ENCODE measurements at places on chromosomes 4 and X.

DNA sequence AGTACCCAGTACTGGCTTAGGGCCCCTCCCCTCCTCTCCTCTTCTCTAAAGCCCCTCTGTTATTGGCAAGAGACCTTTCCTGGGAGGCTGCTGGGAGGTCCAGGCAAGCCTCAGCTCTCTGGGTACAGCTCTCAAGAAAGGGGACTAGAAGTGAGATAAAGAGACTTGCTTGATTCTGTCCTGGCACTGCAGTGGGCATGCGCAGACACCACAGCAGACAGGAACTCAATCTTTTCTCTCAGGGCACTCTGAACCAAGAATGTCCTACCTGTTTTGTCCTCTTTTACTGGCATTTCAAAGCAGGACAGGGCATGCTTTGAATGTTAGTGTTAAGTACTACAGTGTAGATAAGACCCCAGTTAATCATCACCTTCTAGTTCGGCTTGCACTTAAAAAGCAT lies 74.9 kb downstream of the NYX start:
- DNase-seq: no peak

DNA sequence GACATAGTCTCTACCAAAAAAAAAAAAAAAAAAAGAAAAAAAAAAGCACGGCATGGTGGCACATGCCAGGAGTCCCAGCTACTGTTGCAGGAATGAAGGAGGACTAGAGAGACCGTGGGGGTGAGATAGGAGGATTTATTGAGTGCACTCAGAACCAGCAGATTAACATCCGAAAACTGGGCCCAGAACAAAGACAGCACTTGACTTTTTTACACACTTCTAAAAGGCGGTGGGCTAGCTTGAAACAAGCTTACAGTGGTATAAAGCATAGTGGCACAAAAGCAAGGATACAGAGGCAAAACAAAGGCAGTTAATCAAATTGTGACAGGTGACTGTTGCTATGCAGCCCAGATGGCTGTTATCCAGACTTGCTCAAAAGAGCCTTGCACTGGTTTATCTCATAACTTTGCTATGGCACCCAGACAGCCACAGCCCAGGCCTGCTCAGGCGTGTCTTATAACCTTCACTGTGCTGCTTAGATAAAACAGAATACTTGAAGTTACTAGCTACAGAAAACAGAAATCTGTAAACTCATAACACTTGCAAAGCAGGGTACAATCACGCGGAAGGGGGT lies 9.9 kb upstream of the PI4K2B start:
- DNase-seq: no peak

DNA sequence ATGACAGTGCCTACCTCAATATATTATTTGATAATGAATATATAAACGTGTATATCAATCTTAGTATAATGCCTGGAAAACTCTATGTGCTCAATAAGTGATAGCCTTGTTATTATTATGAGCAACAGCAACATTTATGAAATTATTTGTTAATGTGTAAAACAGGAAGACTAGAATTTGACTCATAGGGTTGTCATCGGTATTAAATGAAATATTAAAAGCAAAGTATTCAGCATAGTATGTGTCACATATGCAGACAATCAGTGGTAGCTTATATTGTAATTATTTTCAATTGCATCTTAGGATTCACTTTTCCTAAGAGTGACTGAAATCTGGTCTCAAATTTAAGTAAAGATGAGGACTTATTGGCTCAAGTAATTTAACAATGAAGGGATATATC lies 24.6 kb downstream of the SPANXD start:
- no peak for DNase-seq

GRCh38 chr4:41280010-41280409 lies 23.3 kb downstream of the UCHL1 start:
- DNase-seq: no peak

- no peak for DNase-seq
These were observed 71.2 kb downstream of the BEND2 start for GRCh38 chrX:18149454-18149853.

- DNase-seq: no peak
These were observed 106.9 kb downstream of the SORCS2 start for GRCh38 chr4:7299010-7299907.

All from activated CD8-positive, alpha-beta memory T cell treated with anti-CD3 and anti-CD28 coated beads for 1 hour (primary cell).